ENCODE measurements at places on chromosomes 1 and 21.

- no peak for DNase-seq
Measured at GRCh38 chr1:214740471-214740870, 137.5 kb downstream of the CENPF start.

GRCh38 chr1:189206617-189207016 is 1271.0 kb downstream of the BRINP3 start:
- no peak for DNase-seq

DNA sequence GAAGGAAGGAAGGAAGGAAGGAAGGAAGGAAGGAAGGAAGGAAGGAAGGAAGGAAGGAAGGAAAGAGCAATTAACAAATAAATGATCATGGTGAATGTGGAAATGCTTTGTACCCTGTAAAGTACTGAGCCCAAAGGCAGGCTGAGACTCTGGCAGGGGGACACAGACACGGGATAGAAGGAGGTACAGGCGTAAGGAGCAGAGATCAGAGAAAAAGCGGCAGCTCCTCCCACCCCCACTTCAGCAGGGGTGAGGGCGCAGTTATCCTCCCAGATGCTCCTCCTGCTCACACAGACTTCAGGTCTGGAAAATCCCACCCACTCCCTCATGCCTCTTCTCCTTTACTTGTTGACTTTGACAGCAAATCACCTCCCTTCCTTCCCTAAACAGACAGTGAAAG is 464.5 kb downstream of the MATN1 start:
- DNase-seq: no peak

DNA sequence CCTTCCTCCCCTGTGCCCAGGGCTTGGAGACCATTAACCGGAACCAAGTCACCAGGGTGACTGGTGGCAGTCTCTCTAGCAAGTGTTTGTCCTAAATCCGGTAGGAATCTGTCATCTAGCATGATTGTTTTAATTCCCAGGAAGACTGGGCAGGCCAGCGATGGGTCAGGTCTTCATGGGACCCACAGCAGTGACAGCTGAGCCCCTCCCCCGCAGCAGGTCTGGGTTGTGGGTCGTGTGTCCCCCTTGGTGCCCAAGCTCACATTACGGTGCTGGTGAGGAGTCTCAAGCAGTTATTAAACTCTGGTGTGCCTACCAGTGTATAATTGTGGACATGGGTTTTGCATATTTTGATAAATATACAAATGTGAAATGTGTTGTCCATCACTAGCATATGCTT is 466.5 kb downstream of the MATN1 start:
- no peak for DNase-seq

GRCh38 chr1:54403808-54404261 is 2.4 kb downstream of the SSBP3 start:
- DNase-seq: no peak

DNA sequence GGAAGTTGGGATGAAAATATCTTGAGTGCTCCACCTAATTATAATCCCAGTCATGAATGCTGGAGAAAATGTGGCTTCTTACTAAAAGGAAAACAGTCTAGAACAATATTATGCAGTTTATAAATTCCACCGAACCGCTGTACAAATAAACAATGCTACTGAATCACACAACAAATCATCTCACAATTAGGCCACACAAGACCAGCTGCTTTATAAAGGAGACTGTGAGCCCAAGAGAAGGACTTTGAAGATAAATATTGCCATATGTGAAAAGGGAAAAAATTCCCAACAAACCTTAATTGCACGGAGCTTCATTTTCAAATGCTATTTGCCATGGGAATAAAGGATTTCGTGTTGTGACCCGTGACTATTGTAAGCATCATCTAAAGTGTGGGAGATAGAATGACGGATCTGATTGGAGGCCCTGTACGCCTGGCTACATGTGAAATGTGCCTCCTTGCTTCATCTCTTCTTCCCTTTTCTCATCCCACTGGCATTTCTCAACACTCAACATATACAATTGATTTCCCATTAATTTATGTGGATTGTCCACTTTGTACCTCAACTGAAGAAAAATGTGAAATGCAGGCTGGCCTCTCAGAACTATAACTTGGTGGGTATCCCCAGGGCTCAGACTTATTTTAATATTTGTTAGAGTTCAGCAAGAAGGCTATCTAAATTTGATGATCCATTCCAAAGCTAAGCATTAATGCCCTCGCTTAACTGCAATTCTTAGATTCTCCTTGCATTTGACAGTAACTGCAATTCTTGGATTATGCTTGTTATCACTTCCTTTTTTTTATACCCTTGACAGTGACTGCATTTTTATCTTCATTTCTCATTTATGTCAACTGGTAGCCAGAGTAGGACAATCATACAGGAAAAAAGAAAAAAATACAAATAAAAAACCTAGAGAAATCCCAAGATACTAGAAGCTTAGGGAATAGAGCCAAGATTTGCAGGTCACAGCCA is 122.3 kb downstream of the TGFB2 start:
- DNase-seq: no peak

DNA sequence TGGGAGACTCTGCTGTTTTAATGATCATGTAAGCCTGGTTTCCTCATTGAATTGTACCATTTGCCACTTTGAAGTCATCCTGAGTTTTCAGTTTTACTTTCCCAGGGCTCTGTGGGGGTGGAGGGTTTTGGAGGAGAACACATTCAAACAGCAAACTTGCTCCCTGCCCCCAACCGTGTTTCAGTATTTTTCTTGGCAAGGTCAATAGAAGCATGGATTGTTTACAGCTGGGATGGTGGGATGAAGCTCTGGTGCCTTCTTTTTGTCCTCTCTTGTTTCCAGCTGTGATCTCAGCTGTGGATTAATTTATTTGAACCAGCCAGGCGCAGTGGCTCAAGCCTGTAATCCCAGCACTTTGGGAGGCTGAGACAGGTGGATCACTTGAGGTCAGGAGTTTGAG is 54.3 kb upstream of the SERBP1 start:
- DNase-seq: no peak

- DNase-seq: no peak
Measured at GRCh38 chr1:218397752-218398339, 52.7 kb downstream of the TGFB2 start.

GRCh38 chr1:32239790-32240139 is 7.3 kb upstream of the FAM167B start:
- DNase-seq: no peak

Measured in activated CD4-positive, CD25-positive, alpha-beta regulatory T cell (primary cell).